IMR-90 (cell line): ENCODE measurements at places on chromosomes 3 and 15.

DNA sequence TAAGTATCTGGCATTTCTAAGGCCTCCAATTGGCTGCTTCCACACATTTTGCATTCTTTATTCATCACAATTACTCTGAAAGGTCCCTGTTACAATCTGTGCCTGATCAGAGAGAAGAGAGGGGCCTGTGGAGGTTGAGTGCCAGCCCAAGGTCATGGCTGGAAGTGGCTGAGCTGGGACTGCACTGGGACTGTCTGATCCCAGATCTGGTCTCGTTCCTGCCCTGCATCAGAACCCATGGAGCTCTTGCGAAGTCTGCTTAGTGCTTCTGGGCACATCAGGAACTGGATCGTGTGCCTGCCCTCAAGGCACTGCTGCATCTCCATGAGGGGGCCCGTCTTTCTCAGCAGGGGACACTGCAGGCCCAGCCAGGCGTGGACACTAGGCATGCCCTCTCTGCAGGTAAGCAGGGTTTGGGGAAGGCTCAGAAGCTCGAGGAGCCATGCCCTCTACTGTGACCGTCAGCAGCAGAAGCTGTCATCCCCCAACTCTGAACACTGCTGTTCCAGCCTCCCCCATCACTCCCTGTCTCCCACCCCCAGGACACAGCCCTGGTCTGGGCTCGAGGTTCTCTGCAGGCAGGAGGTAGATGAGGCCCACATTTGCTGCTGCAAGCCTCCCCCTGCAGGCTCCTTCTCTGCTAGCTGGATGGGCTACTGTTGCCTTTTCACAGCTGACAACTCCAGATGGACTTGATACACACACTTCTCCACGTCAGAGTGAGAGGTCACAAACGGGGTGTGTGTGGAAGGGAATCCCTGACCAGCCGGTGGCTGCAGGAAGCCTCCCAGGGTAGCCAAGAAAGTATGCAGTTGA is 96.5 kb upstream of the PRR23E start:
- peak; percentile 3 for DNase-seq

DNA sequence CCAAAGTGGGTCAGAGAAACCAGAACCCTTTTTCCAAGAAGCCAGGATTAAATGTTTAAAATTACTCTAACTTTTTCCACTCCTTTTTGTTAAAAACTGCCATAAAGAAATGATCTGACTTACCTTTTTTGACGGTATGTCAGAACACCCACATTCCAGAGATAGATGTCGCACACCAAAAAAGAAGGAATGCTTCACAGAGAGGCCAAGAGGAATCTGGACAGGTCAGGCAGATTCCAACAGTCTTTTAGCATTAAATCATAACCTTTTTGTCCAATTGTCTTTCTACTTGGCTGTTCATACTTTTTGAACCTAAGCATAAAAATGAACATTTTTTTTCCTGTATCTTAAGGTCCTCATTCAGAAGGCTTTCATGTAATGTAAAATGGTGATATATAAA is 846.9 kb downstream of the NSUN3 start:
- no peak for DNase-seq

DNA sequence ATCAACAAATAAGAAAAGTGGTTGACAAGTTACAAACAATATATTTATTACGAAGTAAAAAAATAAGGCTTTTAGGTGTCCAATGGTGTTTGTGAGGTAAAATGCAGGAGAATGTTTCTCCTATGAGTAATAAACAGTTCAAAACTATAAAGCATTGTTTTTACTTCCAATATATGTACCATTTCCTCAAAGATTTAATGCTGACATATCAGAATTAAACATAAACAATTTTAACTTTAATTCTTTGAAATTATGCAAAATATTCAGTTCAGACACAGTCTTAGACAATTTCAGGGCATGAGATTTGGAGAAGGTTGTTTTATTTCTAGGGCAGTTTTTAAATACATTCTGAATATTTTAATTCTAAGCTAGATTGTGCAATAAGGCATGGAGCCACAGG is 602.5 kb upstream of the DPPA4 start:
- DNase-seq, result no peak

- no peak for DNase-seq
Measured at GRCh38 chr3:44961888-44962287, 14.1 kb downstream of the ZDHHC3 start.

GRCh38 chr3:183247011-183247589 is 6.0 kb upstream of the B3GNT5 start:
- no peak for DNase-seq

DNA sequence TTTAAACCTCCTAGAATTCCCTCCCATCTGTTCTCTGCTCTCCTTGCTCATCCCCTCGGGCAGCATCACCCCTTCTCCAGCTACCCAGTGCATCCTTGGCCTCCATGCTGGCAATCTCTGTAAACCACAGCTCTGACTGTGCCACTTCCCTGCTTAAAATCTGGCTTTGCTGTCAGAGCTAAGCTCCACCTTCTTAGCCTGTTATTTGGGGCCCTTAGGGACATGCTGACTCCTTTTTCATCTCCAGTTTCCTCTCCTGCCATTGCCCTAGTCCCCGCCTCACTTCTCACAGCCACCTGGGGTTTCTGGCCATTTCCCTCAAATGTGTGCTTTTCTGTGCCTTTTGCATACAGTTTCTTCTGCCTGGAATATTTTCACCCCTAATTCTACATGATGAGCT is 5.7 kb downstream of the SLC6A20 start:
- no peak for DNase-seq

DNA sequence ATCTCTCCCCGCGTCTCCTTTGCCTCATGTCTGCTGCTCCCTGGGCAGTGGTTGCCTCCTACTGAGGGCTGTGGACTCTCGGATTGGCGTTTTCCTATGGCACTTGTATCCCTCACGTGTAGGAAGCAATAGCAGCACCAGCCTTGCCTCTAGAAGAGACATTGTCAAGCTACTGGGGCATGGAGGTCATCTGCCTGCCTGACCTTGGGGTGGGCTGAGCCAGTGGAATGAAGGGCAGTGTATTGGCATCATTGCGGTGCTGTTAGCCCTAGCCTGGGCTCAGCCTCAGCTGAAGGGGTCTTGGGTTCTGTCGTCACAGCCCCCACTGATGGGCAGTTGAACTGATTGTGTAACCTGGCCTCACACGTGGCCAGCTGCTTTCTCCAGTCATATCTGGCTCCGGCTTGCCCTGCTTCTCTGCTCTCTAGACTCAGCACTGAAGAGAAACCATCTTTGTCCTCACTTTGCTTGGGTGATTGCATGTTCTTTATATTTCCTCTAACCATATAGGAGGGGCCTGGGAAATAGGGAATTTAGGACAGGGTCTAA is 8.1 kb downstream of the ABCF3 start:
- no peak for DNase-seq

DNA sequence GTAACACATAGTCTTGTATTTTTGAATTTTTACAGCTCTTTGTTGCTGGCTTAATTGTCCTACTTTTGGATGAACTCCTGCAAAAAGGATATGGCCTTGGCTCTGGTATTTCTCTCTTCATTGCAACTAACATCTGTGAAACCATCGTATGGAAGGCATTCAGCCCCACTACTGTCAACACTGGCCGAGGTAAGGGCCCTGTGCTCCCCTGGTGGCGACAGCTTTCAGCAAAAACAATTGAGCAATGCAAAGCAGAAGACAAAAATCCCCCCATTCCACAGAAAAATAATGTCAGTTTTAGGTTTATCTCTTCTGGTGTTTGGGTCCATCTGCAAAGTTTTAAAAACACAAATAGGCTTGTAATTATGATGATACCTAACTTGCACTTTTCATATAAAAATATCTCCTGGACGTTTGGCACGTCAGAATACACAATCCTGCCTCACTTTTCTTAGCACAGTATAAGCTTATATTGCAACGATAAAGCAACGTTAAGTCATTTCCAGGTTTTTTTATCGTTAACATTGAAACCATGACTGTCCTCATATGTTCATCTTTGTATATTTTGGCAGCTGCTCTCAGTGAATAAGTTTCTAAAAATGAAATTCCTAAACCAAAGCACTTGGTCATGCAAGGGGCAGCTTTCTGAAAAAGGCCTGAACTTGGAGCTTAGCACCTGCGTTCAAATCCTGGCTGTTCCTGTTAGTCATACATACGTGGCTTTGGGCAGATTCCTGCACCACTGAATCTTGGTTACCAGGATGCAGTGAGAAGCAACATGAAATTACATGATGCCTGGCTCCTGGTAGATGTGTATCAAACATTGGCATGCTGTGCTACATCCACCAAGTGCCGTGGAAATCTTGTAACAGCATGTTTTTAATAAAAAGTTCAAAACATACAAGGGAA is 8.5 kb downstream of the SEC61A1 start:
- peak; percentile 100 for DNase-seq

GRCh38 chr3:98528474-98529346 is 3.1 kb upstream of the GPR15 start:
- no peak for DNase-seq

GRCh38 chr3:32782407-32782806 is 35.4 kb upstream of the TRIM71 start:
- no peak for DNase-seq

DNA sequence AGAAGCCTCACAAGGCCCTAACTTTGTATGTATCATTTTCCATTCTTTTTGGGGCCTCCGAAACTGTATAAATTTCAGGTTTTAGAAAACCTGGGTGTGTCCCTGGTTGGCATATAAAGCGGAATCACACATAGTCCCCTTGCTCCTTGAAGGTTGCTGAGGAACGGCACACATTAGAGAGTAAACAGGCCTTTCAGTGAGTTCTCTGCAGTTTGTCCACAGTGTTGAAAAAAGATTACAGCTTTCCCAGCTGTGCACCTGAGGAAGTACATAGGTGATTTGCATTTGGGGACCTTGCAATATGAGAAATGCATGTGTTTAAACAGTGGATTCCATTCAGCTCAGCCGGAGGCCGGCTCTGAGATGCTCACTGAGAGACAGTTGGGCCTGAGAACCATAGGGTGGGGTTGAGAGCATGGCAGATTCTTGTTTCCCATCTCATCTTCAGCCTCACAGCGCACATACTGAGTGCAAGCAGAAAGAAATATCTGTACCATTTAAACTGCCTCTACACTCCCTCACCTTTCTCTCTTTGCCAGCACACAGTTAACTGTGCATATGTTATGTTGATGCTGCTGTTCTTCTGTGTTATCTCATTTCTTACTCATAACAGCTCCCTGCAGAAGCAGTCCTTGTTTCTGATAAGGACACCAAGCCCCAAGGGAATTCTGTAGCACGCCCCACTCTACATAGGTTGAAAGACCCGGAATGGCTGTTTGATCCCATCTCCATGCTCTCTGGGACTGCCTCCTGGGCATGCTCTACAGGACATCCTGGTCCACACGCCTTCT is 60.4 kb downstream of the BOC start:
- no peak for DNase-seq

DNA sequence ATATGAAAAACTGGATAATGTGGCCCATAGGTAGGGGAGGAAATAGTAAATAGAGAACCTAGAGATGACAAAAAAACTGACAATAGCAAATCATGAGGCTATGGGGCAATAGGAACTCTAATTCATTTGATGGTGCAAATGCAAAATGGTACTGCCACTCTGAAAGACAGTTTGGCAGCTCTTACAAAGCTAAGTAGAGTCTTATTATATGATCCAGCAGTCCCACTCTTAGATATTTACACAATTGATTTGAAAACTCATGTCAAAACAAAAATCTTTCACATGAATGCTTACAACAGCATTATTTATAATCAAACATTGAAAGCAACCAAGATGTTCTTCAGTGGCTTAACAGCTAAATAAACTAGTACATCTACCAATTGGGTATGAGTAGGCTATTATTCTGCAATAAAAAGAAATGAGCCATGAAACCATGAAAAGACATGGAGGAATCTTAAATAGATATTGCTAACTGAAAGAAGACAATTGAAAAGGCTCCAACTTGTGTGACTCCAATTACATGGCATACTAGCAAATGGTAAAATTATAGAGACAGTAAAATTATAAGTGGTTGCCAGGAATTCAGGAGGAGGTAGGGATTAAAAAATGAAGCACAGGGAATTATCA is 321.8 kb upstream of the STAC start:
- no peak for DNase-seq

- DNase-seq, result peak; percentile 51
Measured at GRCh38 chr3:17505856-17506255, 236.6 kb downstream of the TBC1D5 start.

- DNase-seq, result no peak
Measured at GRCh38 chr15:32953533-32953910, 235.7 kb downstream of the GREM1 start.

DNA sequence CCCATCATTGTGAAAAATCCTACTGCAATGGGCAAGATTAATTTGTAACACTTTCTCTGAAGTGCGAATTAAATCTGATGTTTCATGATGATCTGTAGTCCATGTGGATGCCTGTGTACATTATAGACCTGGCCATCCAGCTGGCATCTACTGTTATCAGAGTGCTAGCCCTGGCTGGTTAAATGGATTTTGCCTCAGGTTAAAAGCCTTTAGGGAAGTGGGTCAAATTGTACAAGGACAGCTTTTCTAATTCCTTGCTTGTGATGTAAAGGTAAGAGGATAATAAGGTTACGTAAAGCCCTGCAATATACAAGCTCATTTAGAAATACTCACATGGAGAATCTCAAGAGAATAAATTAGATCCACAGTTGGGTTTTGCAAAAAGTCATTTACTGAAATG is 138.2 kb downstream of the EPHA3 start:
- no peak for DNase-seq

- no peak for DNase-seq
Measured at GRCh38 chr15:100241572-100242482, 99.9 kb downstream of the ADAMTS17 start.

- DNase-seq, result no peak
Measured at GRCh38 chr3:169548194-169548593, 115.3 kb downstream of the MECOM start.

GRCh38 chr3:16936233-16936632 is 51.5 kb downstream of the PLCL2 start:
- DNase-seq, result no peak

DNA sequence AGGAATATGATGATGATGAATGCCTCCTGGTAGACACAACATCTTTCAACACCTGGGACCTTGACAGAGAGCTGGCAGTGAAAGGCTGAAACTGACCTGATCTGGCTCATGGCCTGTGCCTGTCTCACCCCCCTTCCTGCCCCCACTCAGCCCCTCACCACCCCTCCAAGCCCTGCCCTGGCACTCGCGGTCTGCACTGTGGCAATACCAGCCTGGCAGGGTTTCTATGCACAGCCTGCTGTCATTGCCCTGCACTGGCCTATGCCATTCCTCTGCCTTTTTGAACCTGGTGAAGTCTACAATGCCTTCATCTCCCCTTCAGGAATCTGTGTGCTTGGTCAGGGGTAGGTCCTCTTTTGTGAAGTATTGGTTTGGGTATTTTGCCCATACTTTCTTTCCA is 56.5 kb downstream of the ACAD9 start:
- DNase-seq, result no peak

DNA sequence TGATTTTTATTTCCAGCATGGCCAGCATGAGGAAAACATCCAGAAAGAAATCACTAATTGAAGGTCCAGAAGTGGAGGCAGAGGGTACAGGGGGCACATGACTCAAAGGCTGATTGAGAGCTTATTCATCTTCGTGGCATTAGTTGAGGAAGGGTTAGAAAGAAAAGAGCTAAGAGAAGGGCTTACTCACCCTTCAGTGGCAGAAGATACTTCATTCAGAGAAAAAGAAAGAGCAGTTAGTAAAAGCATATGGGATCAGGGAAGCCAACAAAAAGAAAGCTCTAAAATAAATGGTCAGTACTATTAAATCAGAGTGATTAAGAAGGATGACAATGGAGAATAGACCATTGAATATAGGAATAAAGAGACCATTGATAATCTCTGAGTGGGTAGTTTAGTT is 25.2 kb downstream of the GAP43 start:
- DNase-seq, result peak; percentile 36
